Lower lobe of right lung (tissue), 2 donors: ENCODE measurements at places on chromosomes 16 and 17. TPM values are rescaled to one million over a fixed set of nuclear protein-coding genes. Genes with fewer than 3 reads are reported as not detected.

CLEC18A gene
- 2.7 TPM for total RNA-seq

DNA sequence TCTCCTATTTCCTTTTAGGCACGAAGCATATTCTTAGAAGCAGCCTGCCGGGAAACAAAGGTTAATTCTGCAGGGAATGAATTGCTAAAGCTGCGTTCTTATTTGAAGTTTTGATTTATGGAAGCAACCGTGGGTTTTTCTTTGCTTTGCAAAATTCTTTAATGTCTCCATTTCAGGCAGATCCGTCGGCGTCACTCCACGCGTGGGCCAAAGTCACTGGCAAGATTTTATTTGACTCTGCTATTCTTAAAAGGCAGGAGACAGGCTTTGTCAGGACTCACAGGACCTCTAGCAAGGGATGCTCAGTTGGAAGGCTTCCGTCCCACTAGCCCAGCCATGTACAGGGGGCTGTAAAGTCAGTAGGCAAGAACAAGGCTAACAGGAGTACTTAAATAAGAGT, 387.3 kb upstream of the XYLT1 start:
- H3K27me3 ChIP-seq: no peaks in the 10 kb centered on the region
- H3K27ac ChIP-seq: no peak overlapping the region

- H3K4me1 ChIP-seq: no peaks in the 10 kb centered on the region
- H3K36me3 ChIP-seq: no peaks in the 10 kb centered on the region
- DNase-seq: peak; percentile 77
- no peaks in the 10 kb centered on the region for H3K27me3 ChIP-seq
- no peak overlapping the region for H3K27ac ChIP-seq
- H3K4me3 ChIP-seq: no peak overlapping the region
Observed at GRCh38 chr17:28494445-28495188, 11.5 kb upstream of the FOXN1 start.

DNA sequence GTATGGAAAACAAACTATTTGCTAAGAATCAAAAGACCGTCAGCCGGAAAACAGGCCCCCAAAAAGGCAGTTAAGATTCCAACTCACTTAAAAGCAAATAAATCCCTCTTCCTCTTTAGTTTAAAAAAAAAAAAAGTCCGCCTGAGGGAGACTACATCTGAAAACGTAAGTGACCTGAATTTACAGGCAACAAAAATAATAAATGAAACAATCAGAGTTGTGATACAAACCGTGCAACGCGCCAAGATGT, 1.1 kb downstream of the KANSL1 start:
- peaks cover 56% of the 10 kb centered on the region for H3K4me1 ChIP-seq
- no peaks in the 10 kb centered on the region for H3K27me3 ChIP-seq
- no peaks in the 10 kb centered on the region for H3K36me3 ChIP-seq
- peak overlapping the region; percentile 97 for H3K27ac ChIP-seq
- DNase-seq: no peak
- H3K4me3 ChIP-seq: peak overlapping the region; percentile 83

DNA sequence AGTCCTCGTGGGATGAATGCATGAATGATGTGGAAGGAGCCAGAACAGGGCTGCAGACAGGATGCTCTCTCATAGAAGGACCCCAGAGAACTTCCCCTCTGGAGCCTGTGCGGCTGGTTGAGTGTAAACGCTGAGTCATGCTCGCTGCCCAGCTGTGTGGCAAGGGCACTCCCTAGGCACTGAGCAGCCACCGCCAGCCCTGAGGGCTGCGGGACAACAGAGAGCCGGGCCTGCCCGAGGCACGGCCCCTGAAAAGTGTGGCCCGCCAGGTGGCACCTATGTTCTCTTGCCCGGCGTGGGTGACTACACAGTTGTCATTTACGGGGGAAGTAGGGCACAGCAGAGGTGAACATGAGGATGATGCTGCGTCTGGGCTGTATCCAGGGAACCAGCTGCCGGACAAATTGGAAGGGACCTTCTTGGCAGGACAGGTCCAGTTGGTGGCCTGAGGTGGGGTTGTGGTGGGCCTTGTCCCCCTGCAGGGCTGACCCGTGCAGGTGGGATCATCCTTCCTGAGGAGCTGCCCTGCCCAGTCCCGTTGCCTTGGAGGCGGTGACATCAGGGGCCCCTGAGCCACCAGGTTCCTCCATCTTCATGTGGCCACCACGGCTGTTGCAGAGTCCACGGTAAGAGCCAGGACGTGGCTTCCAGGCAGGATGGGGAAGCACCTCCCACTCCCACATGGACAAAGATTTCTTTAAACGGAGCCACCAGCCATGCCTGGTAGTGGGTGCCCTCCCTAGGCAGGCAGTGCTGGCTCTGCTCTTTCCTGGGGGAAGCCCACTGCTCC, 94.8 kb upstream of the CBX4 start:
- peaks cover 17% of the 10 kb centered on the region for H3K27me3 ChIP-seq
- H3K4me1 ChIP-seq: peaks cover 28% of the 10 kb centered on the region
- no peak overlapping the region for H3K27ac ChIP-seq
- H3K36me3 ChIP-seq: no peaks in the 10 kb centered on the region
- peak; percentile 71 for DNase-seq

LRRC75A gene
- total RNA-seq: 3.8 TPM

DNA sequence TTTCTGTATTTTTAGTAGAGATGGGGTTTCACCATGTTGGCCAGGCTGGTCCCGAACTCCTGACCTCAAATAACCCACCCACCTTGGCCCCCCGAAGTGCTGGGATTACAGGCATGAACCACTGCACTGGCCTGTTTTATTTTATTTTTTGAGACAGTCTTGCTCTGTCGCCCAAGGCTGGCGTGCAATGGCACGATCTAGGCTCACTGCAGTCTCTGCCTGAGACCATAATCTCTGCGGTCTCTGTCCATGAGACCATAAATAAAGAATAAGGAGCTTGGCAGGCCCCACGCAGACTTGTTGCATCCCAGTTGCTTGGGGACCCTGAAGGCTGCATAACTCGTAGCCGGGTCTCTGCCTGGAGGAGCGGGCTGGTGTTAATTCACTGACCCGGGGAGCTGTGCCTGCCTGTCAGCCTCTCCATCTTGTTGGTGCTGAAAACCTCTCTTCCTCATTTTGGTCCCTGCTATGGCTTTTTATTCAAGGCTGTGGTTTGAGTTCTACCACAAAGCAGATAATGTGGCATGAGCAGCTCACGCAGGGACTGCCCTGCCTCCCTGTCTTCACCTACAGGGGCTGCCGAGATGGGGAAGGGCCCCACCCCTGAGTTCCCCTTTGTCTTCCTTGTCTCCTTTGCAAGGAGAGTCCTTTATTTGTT, 82.1 kb downstream of the MSI2 start:
- no peaks in the 10 kb centered on the region for H3K4me1 ChIP-seq
- no peak overlapping the region for H3K4me3 ChIP-seq
- no peaks in the 10 kb centered on the region for H3K27me3 ChIP-seq
- H3K27ac ChIP-seq: no peak overlapping the region
- no peak for DNase-seq
- no peaks in the 10 kb centered on the region for H3K36me3 ChIP-seq

TEX19 gene
- not detected for total RNA-seq

- no peaks in the 10 kb centered on the region for H3K36me3 ChIP-seq
- no peak overlapping the region for H3K4me3 ChIP-seq
- H3K4me1 ChIP-seq: peaks cover 4% of the 10 kb centered on the region
Observed at GRCh38 chr16:78844682-78845081, 745.2 kb downstream of the WWOX start.

DNA sequence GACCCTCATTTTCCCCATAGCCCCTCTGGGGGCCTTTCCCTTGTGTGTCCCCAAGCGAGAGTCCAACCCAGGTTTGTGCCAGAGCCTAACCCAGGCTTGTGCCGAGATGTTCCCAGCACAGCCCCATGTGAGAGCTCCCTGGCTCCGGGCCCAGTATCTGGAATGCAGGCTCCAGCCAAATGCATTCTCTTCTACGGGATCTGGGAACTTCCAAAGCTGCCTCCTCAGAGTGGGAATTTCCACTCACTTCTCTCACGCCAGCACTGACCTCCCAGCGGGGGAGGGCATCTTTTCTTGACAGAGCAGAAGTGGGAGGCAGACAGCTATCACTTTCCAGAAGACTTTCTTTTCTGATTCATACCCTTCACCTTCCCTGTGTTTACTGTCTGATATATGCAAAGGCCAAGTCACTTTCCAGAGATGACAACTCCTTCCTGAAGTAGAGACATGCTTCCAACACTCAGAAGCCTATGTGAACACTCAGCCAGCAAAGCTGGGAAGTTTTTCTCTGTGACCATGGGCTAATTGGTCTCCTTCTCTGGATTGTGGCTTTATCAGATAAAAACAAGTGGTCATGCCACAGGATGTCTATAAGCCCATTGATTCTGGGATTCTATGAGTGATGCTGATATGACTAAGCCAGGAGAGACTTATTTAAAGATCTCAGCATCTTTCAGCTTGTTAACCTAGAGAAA, 2.5 kb upstream of the CCL2 start:
- no peak overlapping the region for H3K4me3 ChIP-seq
- H3K4me1 ChIP-seq: peaks cover 90% of the 10 kb centered on the region
- H3K27me3 ChIP-seq: no peaks in the 10 kb centered on the region

CARHSP1 gene
- total RNA-seq: 89.0 TPM

DNA sequence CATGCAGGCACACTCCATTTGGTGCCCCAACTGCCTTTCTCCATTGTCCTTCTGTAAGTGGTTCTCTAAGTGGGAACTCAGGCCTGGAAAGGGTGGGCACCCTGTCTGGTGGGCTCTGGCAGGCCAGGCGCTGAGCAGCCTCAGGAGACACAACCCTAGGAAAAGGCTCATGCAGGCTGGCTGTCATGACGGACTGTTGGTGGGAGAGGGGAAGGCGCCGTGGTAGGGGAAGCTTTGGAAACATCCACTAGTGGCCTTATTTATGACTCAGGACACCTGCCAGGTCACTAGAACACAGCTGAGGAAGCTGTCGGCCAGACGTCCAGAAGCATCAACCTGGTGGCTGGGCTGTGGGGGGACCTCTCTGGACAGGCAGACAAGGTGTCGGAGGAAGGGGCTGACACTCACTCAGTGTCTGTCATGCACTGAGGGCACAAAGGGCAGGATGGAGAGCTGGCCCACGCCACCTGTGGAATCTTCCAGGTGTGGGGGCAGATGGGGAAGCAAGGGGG, 216.0 kb downstream of the SEC14L1 start:
- peaks cover 8% of the 10 kb centered on the region for H3K4me1 ChIP-seq
- H3K27ac ChIP-seq: no peak overlapping the region
- H3K36me3 ChIP-seq: no peaks in the 10 kb centered on the region
- no peak for DNase-seq
- no peaks in the 10 kb centered on the region for H3K27me3 ChIP-seq
- no peak overlapping the region for H3K4me3 ChIP-seq

GRCh38 chr16:28064706-28065249, 1.3 kb upstream of the GSG1L start:
- no peak overlapping the region for H3K4me3 ChIP-seq
- H3K27ac ChIP-seq: no peak overlapping the region
- no peaks in the 10 kb centered on the region for H3K36me3 ChIP-seq
- H3K4me1 ChIP-seq: no peaks in the 10 kb centered on the region
- peak; percentile 21 for DNase-seq

DNA sequence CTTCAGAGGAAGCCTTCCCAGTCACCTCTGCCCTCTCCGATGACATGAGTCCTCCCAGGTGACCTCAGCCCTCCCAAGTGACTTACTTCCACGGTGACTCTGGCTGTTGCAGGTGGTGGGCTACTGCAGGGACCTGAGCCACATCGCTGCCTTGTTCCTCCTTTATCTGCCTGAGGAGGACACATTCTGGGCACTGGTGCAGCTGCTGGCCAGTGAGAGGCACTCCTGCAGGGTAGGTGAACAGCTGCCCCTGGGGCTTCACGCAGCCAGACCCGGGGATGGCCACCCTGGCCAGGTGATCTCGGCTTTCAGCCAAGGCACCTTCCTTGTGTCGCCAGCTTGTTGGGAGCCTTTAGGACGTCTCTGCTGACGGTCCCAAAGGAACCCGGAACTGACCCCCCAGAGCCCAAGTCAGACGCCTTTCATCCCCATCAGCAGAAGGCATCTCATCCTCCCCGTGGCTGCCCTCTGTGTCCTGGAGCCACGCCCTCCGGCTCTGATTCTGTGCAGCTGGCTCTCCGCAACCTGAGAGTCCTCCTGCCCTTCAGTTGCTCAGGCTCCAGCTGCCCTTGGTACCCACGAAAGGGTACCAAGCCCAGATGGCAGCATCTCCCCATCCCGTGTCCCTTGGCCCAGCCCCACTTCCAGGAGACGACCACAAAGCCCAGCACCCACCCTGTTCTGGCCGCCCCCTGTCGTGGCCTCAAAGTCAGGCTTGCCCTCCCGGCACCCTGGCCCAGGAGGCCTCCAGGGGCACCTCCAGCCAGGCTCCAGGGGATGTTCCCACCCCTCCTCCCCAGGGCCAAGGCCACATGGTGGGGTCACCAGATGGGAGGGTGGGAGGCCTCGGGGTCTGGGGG, 81.7 kb downstream of the GOSR1 start:
- H3K4me3 ChIP-seq: no peak overlapping the region
- no peak for DNase-seq
- H3K27me3 ChIP-seq: no peaks in the 10 kb centered on the region
- no peak overlapping the region for H3K27ac ChIP-seq
- H3K4me1 ChIP-seq: no peaks in the 10 kb centered on the region
- no peaks in the 10 kb centered on the region for H3K36me3 ChIP-seq

DNA sequence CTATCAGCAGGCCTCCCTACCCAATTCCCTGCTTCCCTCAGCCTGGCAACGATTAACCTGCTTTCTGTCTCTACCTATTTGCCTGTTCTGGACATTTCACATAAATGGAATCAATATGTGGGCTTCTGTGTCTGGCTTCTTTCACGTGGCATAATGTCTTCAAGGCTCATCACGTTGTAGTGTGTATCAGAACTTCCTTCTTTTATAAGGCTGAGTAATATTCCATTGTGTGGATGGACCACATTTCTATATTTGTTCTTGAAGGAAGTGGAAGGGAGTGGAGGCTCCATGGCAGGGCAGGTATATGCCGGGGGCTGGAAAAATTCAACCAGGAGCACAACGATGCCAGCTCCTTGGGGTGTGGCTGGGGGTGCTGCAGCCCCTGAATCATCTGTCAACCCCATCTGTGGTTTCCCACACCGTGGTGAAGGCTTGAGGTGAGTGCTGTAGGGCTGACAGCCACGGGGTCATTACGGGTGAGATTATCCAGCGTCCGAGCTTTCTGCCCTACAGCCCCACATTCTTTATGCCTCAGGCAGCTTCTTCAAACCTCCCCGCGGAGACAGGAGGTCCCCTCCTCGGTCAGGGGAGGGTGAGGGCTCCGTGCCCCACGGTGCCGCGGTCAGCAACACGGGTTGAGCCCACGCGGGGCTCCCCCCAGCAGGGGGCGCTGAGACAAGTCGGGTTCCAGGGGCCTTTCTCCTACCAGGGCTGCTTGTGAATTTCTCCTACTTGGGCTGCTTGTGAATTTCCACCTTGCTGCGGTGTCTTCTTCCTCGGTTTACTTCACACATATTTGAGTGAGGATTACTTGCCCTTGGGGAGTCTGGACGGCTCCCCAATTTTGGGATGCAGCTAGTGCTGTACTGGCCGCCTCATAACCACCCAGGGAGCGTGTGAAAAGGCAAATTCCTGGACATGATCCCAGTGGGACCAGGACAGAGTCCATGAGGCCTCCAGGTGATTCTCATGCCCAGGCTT, 18.3 kb upstream of the WFIKKN2 start:
- peak overlapping the region; percentile 14 for H3K4me3 ChIP-seq
- peaks cover 3% of the 10 kb centered on the region for H3K27me3 ChIP-seq
- no peak overlapping the region for H3K27ac ChIP-seq
